Fibroblast of skin of scalp (primary cell): ENCODE measurements at places on chromosomes 5 and 9.

- no peak for DNase-seq
Measured at GRCh38 chr5:170423692-170424091, 34.5 kb upstream of the KCNMB1 start.

DNA sequence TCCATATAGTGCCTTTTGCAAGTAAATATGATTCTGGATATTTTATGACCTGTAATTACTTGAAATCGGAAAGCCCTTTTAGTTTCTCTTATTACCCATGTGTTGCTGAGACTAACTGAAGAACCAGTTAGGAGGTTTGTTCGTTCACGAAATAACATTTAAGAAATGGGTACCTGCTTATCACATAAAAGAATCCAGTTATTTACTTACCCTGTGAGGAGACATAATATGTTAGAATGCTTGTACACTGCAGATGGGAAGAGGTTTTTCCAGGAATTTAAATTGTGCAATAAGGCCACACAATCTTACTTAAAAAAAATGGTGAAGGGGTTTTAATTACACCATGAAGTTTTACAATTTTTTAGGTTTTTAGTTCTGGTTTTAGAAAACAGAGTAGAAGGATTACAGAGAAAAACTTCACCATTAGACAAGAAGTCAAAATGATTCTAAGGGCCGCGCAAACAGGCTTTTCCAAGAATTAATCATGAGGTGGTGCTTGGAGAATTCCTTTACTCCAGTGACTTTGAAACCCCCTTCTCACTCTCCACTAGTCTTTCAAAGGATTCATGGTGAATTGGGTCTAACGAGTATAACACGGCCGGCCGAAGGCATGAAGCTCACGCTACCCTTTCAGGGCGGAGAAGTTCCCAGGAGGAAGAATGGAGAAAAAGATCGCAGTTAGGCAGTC is 1.1 kb upstream of the PTGER4 start:
- no peak for DNase-seq

DNA sequence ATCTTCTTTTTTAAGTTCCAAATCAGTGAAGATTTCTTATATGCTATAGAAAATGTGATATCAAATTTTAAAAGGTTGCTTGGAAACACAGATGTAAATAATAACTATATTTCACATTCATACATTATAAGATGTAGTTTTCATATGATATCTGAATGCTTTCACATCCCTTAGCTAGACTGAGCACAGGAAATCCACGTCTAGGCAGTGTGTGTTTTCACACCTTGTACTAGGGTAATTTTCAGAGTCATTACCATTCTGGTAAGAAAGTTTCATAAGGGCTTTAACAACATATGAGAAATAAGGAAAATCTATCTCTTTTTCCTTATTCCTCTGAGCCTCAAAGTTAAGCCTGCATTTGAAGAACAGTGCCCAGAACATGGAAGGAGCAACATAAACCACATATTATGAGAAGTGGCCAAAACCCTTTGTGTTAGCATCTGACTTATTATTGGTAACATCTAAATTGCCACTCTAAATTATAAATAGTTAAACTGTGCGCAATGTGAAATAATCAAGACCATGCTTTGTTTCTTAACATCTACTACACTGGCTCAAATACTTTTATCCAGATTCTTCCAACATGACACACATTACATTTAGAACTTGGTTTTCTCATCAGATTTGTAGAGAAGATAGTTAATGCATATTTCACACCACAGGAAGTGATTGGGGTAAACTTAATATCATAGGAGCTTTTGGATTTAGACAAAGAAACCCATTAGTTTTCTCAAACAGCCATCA is 113.3 kb downstream of the PPP2R2B start:
- DNase-seq: no peak

- no peak for DNase-seq
Measured at GRCh38 chr5:72167804-72168203, 60.5 kb downstream of the MAP1B start.

- peak; percentile 85 for DNase-seq
Measured at GRCh38 chr9:134607971-134608370, 33.6 kb upstream of the COL5A1 start.

GRCh38 chr5:92944903-92945604 is 636.0 kb downstream of the NR2F1-AS1 start:
- DNase-seq: peak; percentile 49

- no peak for DNase-seq
Measured at GRCh38 chr9:75184471-75184870, 96.2 kb downstream of the OSTF1 start.

- no peak for DNase-seq
Measured at GRCh38 chr5:15768936-15769335, 269.0 kb downstream of the FBXL7 start.

- DNase-seq: no peak
Measured at GRCh38 chr5:151212406-151212798, 11.5 kb downstream of the CCDC69 start.

- DNase-seq: no peak
Measured at GRCh38 chr9:23611869-23612268, 214.2 kb downstream of the ELAVL2 start.

- DNase-seq: no peak
Measured at GRCh38 chr5:56535347-56535746, 280.0 kb upstream of the MAP3K1 start.

DNA sequence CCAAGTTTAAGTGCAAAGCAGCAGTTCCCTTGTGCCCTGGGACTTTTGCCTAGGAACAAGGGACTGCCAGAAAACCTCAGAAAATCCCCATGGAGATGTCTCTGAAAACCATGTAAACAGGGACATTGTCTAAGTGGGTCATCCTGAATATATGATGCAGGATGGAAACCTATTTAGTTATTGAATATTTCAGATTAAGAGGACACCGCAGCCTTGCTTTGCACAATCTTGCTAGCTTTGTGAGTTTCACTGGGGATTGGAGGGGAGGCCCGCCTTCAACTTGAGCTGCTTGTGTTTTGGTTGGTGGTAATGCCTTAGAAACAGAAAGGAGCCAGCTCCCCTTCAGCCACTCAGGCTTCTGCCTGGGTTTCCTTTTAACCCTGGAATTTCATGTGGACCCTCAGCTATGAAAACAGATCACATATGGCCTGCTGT is 112.8 kb downstream of the C9orf152 start:
- peak; percentile 61 for DNase-seq

DNA sequence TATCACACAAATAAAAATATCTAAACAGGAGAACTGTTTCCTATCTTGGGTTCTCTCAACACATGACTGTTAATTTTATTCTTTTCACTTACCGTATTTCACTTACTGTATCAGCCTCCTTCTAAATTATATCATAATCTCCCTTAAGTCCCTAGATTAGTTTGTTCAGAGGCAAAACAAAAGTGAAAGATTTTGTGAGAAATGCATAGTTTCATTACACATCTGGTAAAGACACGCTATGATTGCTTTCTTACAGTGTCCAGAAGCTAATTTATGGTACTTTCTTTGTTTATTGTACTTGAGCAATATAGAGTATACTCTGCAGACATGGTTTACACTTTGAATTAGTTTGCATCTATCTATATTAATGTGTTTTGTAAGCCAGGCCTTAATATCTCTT is 159.7 kb upstream of the TLX3 start:
- DNase-seq: no peak

- DNase-seq: peak; percentile 74
Measured at GRCh38 chr5:98770209-98770910, 3.1 kb upstream of the RGMB start.

GRCh38 chr5:149796030-149796429 is 65.9 kb downstream of the PPARGC1B start:
- peak; percentile 11 for DNase-seq
